Neuronal stem cell (in vitro differentiated cells): ENCODE measurements at places on chromosomes 12 and 14.

GRCh38 chr12:113159937-113160336 lies 10.4 kb downstream of the CFAP73 start:
- no peak for DNase-seq

DNA sequence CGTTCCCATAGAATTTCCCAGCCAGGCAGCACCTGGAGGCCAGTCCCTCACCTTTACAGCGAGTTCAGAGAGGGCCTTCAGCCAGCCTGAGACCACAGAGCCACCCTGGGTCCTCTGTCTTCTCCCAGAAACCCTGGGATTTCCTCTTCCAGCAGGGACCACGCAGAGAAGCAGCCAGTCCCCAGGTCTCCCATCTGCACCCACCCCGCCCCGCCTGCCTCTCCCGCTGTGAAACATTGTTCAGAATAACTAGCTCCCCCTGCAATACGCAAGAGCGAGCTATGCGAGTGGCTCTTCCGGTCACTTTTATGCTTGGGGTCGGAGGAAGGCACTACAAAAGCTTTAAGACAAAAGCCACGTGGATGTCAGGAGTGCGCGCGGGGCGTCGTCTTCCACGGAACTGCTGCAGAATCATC lies 77.8 kb downstream of the SERPINA3 start:
- no peak for DNase-seq

GRCh38 chr12:34350092-34351041 lies 328.1 kb downstream of the ALG10 start:
- no peak for DNase-seq

DNA sequence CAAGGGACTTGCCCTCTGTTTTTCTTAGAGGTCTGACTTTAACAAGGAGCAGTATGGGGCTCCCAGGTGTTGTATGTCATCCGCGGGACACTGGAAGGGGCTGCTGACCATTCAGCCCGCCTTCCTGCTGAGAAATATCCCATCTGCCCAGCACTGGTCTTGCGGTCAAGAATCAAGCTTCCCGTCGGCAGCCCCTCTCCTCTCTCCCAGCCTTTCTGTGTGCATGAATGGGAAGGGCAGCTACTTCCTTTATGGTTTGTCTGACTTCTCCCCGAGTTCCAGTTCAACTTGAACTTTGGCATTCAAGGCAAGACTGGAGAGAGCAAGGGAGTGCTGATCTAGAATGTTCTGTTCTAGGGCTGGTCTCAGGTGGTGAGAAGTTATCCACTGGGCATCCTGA lies 51.5 kb downstream of the PSMA6 start:
- no peak for DNase-seq

- no peak for DNase-seq
These were observed 166.7 kb upstream of the HIF1A start for GRCh38 chr14:61528591-61529021.

DNA sequence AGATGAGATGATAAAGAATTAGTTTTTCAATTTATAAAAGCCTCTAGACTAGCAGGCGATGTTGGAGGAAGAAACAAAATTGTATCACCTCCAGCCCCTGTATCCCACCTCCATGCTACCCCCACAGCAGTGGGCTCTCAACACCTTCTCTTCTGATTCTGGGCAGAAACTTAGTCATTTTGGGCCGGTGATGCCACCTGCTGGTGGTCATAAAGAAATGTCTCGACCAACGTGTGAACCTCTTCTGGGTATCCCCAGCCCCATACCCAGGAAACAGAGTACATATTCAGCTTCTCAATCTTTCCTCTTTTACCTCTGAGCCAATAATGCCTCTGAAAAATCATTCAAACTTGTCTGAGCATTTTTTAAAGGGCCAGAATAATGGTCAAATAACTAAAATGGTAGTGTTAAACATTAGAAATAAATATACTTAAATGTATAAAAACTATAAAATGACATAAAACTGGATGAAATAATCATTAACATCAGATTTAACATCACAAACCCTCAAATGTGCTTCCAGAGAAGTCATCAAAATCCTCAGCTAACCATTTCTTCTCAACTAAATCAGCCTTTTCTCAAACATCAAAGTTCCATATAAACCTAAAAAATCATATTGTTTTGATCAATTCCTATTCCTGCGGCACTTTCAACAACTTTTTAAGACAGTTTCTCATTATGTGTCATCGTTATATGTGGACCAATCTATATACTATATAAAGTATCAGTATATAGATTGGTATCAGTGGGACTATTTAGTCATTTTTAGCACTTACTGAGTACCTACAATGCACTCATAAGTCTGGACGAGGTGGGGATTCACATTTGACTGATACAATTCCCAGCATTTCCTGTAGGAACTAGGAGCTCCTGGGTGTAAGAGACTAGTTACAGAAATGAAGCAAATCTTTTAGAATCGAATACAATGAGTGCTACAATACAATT lies 69.4 kb downstream of the ATXN2 start:
- peak; percentile 56 for DNase-seq

- no peak for DNase-seq
These were observed 1018.5 kb downstream of the LRFN5 start for GRCh38 chr14:42624980-42625761.

GRCh38 chr12:52446367-52447045 lies 5.4 kb downstream of the KRT6B start:
- no peak for DNase-seq

GRCh38 chr14:72332046-72332445 lies 399.8 kb downstream of the RGS6 start:
- no peak for DNase-seq

GRCh38 chr12:84874125-84874824 lies 38.3 kb downstream of the SLC6A15 start:
- DNase-seq, result peak; percentile 55

- no peak for DNase-seq
These were observed 5.5 kb downstream of the ASIC1 start for GRCh38 chr12:50062728-50063460.

DNA sequence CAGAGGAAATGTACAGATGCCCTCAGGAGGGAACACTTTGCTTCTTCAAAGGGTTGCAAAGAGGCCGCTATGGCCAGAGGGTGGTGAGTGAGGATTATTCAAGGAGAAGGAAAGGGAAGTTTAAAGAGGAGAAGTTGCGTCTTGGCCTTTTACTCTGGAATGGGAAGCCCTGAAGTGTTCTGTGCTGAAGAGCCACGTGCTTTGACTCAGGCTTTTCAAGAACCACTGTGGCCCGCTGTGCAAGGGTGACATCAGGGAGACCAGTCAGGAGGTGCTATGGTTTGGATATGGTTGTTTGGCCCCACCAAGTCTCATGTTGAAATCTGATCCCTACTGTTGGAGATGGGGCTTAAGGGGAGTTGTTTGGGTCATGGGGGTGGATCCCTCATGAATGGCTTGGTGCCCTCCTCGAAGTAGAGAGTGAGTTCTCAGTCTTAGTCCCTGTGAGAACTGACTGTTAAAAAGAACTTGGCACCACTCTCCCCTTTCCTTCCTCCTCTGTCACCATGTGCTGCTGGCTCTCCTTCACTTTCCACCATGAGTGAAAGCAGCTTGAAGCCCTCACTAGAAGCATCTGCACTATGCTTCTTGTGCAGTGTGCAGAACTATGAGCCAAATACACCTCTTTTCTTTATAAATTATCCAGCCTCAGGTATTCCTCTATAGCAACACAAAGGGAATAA lies 66.1 kb upstream of the DUSP6 start:
- DNase-seq, result no peak

GRCh38 chr12:112557951-112558630 lies 139.3 kb downstream of the PTPN11 start:
- DNase-seq, result no peak

- no peak for DNase-seq
These were observed 34.3 kb upstream of the LHX5 start for GRCh38 chr12:113505941-113506340.

DNA sequence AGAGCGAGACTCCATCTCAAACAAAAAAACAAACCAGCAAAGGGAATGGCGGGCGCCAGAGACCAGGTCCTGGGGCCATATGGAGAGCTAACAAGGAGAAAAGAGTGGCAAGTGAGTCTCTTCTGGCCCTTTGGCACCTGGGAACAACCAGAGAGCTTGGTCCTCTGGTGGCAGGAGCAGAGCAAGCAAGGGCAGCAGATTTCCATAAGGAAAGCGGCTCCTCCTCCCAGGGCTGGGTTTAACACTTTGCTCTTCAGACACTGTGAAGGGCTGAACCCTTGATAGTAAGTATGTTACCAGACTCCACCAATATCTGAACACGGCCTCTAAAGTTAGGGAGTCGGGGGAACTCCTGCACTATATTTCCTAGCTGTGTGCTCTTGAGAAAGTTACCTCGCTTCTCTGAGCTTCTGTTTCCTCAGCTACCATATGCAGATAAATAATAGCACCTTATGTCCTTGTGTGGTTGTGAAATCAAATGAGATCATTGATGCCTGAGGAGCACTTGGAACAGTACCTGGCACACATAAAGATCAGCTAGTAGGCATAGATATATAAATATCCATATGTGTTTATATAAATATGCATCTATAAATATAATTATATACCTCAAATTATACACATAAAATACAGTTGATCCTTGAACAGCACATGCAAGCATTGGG lies 33.4 kb upstream of the PLEKHG6 start:
- no peak for DNase-seq

DNA sequence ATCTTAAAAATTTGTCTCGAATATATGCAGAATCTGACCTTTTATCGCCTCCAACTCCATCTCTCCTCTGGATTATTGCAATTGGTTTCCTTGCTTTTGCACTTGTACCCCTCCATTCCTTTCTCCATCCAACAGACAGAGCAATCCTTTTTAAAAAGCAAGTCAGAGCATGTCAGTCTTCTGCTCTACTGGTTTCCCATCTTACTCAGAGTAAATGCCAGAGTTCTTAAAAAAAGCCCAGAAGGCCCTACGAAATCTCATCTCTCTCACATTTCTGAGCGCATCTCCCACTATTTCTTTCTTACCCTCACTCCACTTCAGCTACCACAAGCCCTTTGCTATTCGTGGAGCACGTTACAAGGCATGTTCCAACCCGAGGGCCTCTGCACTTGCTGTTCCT lies 236.9 kb upstream of the DDHD1 start:
- no peak for DNase-seq

GRCh38 chr12:85466890-85467289 lies 186.9 kb downstream of the ALX1 start:
- no peak for DNase-seq

GRCh38 chr14:106790189-106791036 lies 1264.0 kb downstream of the TMEM121 start:
- no peak for DNase-seq

DNA sequence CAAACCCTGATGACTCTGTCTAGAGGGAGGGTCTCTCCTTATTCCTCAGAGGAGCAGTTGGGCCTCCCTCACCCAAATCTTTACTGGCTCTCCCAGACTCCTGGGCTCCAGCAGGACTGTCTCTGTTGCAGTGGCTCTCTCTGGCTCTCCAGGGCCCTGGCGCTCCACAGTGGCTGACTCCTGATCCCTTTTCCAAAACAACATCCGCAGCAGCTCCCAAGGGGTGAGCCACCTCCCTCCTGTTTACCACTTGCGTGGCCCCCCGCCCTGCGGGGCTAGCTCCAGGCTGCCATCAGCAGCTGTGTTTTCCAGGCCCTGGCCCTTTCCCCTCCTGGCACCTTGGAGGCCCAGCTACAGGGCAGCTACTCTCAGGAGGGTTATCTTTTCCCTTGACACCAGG lies 123.5 kb downstream of the CALM1 start:
- no peak for DNase-seq

DNA sequence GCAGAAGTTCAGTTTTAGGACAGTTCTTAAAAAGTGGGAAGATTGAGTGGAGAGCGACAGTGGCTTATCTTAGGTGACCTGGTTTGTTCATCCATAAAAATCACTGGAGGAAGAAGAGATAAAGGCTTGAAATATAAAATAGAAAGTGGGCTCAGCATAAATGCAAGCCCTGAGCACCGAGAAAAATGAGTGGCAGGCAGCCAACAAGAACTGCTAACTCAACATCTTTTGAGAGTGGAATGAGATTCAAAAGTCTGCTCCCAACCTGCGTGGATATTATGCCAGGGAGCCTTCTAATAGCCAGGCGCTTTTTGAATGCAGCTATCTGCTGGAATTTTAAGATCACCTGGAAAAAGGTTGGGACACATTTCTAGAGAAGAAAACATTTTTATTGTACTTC lies 666.5 kb downstream of the FLRT2 start:
- no peak for DNase-seq

DNA sequence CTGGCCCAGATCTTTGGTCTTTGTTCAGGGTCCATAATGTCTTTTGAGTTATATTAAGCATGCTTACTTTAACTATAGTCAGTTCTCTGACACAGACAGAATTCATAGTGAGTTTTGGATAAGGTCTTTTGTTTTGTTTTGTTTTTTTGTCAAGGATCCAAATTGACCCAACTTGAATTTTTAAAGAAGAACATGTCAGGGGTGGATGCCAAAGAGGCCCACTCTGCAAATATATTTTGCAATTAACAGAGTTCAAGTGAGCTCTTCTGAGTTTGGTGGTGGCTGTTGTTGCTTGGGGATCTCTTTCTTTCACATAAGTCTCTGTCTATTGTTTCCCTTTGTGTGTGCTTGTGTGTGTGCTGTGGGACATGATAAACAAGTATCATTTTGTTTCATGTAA lies 34.4 kb upstream of the PMCH start:
- DNase-seq, result no peak

DNA sequence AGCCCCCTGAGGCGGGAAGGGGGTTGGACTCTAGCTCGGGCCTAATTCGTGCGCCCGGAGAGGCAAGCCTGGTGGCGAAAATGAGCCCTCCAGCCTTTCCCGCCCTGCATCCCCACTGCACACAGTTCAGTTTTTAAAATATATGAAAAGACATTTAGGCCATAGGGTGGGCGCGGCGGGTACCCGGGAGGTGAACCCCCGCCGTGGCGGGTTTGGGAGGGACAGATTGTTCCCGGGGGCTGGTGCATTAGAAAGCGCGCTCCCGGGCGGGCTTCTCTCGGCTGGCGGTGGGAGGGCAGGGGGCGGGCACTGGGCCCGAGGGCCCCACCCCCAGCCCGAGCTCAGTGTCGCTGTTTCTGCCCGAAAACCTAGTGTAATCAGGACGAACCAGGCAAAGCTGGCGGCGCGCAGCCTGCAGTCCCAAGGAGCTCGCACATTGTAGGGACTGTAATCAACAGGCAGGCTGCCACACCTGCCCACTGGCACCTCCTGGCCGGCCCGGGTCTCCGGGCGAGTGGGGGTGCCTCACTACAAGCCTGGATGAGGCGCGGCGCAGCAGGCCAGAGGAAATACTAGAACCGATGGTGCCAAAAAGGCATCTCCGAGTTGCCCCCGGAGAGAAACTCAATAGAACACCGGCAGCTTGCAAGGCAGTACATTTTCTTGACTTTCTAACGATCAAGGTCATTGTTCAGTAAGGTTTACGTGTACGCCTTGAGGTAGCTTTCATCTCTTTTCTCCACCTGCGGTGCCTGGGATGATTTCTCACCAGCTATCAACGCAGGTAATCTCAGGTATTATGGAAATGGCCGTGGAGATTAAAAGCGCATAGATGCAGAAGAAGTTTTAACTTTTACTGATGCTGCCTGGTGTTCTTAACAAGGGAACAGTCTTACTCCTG lies 764 bp upstream of the SPTB start:
- peak; percentile 57 for DNase-seq

GRCh38 chr12:5768581-5769196 lies 176.4 kb downstream of the ANO2 start:
- no peak for DNase-seq

GRCh38 chr12:123867141-123867540 lies 105.0 kb downstream of the DNAH10 start:
- DNase-seq, result no peak
